Central memory CD4-positive, alpha-beta T cell (primary cell): ENCODE measurements at places on chromosomes 3 and 15.
A peak's percentile ranks its signal among the peaks of the same experiment; 100 is the strongest.

DNA sequence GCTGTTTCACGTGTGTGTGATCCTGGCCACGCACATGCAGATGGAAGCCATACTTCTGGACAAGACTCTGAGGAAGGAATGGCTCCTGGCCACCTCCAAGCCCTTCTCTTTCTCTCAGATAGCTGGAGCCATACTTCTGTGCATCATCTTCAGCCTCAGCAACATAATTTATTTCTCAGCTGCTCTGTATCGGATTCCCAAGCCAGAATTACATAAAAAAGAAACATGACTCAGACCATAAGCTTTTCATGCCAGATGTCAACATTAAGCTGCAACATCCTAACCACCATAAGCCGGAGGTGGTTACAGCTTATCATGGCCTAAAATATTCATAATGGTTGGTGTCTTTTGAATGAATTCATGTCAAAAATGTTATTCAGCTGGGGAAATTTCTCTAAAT lies 10.6 kb upstream of the KIF23 start:
- DNase-seq, result no peak

DNA sequence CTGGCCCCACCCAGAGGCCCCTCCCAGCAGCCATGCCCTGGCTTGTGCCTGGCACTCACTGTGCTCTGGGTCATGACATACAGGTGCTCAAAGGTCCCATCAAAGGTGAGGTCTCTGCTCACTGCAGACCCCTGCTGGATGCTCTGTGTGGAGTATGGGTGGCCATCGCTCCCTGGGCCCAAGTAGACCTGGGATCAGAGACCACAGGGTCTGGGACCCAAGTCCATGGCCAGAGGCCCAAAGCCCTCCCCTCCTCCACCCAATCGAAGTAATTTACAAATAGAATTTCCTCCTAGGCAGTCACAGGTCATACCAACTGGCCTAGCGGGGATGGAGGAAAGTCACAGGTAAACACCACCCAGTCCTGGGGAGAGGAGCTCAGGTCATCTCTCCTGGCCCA lies 7.6 kb downstream of the PLXNB1 start:
- no peak for DNase-seq

- no peak for DNase-seq
Observed at GRCh38 chr3:181691901-181692300, 19.8 kb upstream of the SOX2 start.

DNA sequence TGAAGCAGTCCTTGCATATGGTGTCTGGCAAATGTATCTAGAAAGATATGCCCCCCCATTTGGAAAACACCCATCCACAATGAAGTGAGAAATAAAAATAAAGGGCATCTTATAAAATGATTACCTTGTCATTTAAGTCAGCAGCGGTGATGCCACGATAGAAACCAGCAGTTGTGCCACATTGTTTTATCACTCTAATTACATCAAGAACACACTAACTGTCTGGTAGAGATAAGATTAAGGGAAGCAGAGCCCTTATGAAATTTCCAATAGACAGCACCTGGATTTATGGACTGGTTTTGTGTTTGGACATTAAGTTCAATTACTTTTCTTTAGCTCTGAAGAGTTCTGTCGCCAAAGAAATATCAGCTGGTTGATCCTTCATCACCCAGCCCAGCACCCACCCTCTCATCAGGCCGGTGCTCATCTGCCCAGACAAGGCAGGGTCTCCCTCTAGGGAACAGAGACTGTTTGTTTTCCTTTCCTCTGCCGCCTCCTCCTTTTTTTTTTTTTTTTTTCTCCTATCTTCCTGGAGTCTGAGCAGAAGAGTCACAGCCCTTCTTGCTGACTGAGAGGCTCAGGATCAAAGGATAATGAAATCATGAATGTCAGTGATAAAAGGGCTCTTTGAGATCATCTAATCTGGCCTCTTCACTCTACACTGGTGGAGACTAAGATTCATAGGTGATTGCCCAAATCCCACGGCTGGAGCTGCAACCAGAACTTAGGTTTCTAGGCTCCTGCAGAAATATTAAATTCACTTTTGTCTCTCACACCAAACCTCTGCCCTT lies 464.1 kb downstream of the NTRK3 start:
- DNase-seq, result no peak

DNA sequence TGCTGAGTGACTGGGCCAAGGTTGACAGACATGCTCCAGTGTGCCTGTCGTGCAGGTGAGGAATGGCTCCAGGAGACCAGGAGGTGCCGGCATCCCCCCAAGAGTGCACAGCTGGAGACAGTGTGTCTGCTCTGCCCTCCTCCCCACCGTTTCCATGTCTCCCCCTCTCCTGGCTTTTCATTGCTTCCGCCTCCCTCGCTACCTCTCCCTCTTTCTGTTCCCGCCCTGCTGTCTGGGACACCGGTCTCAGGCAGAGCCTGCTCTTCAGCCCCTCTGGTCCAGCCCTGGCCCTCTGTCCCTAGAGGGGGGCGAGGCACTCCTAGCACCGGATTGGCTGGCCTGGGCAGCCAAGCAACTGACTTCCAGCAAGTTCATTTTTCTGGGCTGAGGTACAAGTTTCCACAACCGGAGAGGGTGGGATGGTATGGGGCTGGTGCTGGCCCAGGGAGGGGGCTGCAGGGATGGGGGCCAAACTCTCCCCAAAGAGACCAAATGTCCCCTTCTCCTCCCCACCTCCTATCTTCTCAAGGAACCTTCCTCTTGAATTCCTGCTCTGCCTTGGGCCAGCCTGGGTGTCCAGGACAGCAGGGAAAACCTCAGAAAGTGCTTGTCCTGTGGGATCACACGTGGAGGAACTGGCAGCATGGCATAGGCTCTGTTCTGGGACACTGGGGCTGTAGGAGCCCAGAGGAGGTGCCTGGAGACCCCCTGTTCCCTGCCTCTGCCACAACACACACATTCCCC lies 32.6 kb downstream of the PRKCD start:
- no peak for DNase-seq

- DNase-seq, result peak; percentile 7
Observed at GRCh38 chr3:129398803-129399144, 29.7 kb downstream of the EFCAB12 start.

DNA sequence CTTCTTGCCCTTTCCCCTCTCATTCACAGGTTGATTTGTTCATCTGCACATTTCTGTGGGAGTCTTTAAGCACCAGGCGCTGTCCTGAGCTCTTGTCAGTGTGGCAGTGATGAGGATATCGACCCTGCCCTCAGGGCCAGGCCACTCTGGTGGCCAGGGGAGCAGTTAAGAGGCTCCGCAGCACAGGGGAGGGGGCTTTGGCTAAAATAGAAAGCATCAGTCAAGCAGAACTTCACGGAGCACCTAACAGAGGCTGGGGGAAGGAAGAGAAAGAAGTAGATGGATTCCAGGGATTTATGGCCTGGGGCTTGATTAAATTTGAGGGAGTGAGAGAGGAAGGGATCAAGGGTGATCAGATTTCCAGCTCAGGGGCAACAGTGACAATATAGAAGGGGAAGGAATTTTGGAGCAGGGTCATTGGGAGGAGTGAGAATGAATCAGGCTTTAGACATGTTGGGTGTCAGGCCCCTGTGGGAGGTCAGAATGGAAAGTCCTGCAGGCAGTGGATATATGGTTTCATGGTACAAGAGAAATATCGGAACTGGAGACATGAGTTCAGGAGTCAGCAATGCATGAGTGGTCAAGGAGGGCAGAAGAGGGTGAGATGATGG lies 73.0 kb upstream of the GLCE start:
- DNase-seq, result no peak
